ENCODE measurements at places on chromosomes 1 and 21.

DNA sequence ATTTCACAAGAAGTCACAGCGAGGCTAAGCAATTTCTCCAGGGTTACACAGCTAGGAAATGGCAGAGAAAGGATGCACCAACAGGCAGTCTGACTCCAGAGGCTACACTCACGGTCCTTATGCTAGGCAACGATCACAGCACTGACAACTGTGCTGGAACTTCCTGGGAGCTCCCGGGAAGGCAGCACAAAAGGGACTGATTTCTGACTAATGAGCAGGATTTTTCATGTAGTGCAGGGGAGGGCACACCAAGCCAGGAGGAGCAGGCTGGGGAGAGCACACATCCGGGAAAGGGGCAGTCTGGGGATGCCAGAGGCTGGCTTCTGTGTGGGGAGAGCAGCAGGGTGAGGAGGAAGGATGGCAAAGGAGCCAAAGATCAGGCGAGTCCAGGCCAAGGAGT is 486.7 kb downstream of the OMA1 start:
- DNase-seq, result no peak

DNA sequence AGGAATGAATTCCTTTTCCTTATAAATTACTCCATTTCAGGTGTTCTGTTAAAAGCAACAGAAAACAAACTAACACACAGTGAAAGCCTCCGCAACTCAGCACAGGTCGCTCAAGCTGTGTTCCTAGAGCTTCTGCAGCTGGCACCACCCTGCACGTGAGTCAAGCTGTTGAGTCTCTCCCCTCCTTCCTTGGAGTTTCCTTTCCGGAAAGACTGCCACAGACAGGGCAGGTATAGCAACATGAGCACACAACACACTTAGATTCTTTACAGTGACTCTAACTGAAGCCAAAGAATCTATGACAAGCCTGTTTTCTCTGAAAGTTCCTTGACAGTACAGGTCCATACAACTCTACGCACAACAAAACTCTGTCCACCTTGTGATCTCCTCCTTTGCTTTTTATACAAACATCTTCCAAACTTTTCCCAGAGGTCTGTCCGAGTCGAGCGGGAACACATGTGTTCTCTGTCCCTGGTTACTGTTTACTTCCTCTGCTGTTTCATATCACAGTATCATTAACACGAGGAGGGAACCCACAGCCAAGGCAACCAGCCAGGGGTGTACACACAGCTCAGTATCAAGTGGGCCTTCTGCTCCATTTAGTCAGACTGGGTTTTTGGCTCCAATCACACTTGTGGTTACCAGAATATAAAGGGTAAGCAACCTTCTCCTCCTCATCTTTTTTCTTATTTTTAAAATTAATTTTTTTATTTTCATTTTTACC is 38.7 kb upstream of the DESI2 start:
- no peak for DNase-seq

GRCh38 chr1:100796046-100796445 is 76.5 kb downstream of the VCAM1 start:
- no peak for DNase-seq

DNA sequence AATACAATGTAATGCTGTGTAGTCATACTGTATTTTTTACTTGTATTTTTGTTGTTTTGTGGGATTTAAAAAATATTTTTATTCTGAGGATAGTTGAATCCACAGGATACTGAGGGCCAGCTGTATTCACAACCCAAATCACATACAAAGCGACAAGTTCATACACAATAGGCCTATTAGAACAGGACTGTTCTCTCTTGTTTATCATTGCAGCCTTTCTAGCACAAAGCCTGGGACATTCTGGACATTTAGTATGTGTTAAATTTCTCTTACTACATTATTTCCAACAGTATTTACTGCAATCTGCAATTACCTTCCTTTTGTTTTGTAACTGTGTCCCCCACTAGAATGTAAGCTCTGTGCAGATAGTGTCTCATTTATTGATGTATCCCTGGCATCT is 65.4 kb downstream of the SLC35A3 start:
- DNase-seq, result no peak

GRCh38 chr1:183568176-183569021 is 21.9 kb downstream of the NCF2 start:
- DNase-seq, result peak; percentile 54

GRCh38 chr1:182485861-182486260 is 35.9 kb downstream of the RGSL1 start:
- no peak for DNase-seq

DNA sequence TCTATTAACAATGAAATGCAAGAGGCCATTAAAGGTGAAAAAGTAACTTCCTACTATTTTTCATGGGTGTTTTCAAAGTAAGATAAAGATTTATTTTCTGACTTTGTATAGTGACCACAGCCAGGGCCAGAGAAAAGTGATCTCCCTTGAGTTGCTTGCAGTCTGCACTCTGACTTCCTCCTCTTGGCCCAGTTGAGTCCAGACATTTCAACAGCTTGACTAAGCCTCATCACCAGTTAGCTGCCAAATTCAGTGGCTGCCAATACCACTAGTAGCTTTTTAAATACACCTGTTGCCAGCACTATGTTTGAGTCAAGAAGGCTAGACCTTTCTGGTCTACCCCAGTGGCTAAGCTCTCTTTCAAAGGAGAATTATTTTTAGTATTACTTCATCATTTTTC is 3.7 kb upstream of the NEK7 start:
- DNase-seq, result peak; percentile 79

GRCh38 chr1:9808459-9808858 is 15.3 kb downstream of the CLSTN1 start:
- no peak for DNase-seq

- no peak for DNase-seq
Observed at GRCh38 chr1:245901037-245901436, 606.0 kb downstream of the SMYD3 start.

- DNase-seq, result peak; percentile 76
Observed at GRCh38 chr21:31326522-31327242, 17.4 kb downstream of the TIAM1 start.

GRCh38 chr1:99676876-99677275 is 31.0 kb downstream of the PALMD start:
- DNase-seq, result peak; percentile 26

- no peak for DNase-seq
Observed at GRCh38 chr1:79104617-79105016, 98.1 kb upstream of the ADGRL4 start.

- no peak for DNase-seq
Observed at GRCh38 chr1:63802109-63802508, 28.3 kb downstream of the ROR1 start.

- DNase-seq, result no peak
Observed at GRCh38 chr1:7827126-7827955, 25.5 kb downstream of the UTS2 start.

DNA sequence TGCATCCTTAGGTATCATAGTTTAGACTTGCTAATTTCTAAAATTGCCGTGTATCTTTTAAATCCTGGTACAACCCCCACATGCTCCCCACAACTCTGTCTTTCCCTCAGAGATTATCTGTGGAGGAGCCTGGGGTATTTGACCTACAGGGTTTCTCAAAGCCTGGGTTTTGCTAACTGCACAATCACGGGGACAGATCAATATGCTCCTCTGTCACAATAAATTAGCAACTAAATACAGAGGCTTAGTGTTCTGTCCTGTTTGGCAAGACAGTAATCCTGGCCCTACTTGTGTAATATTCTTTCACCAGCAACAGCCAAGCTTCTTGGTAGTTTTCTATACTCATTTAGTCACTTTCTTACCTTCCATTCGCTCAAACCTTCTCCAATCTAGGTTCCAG is 8.5 kb downstream of the ECHDC2 start:
- DNase-seq, result no peak

DNA sequence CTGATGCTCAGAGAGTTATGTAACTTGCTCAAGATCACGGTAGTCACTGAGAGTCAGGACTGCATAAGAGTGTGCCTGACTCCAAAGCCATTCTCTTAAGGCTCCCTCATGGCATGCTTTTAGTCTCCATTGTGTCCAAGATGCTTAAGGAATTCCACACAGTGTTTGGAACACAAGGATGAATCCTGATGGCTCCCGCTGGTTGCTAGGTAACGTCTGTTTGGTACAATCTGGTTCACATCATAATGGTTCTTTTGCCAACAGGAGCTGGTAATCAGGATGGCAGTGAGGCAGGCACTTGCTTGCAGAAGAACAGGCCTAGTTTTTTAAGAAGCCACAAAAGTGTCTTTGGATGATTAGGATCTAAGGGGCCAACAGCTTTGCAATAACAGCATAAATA is 436.5 kb upstream of the DAB1 start:
- no peak for DNase-seq

GRCh38 chr1:177227978-177228692 is 57.4 kb downstream of the BRINP2 start:
- DNase-seq, result no peak

- DNase-seq, result peak; percentile 27
Observed at GRCh38 chr1:67969446-67969845, 81.0 kb downstream of the DIRAS3 start.

DNA sequence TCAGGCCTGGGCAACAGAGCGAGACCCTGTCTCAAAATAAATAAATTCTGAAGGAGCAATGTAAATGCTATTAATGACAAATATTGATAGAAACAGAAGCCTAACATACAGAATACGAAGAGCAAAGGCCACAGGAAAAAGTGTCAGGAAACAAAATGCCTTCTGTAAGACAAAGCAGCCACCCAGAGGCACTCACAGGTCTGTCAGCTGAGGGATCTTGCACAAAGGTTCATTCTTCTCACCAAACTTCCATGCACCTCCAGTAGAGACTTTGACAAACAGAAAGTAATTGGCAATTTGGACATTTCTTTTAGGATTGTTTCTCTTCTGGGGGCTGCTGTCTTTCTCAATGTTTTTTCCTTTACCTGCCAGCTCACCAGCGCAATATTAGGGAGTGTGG is 1.2 kb upstream of the ALDH9A1 start:
- DNase-seq, result no peak

All from fibroblast of skin of right biceps (primary cell).